ENCODE measurements at places on chromosomes 2 and 18. TPM values are rescaled to one million over a fixed set of nuclear protein-coding genes. Genes with fewer than 3 reads are reported as not detected.
A peak's percentile ranks its signal among the peaks of the same experiment; 100 is the strongest.

NYAP2 gene
- total RNA-seq = not detected

LOXHD1 gene
- total RNA-seq = not detected

- H3K4me1 ChIP-seq = no peaks in the 10 kb centered on the region
- H3K36me3 ChIP-seq = no peaks in the 10 kb centered on the region
- no peak overlapping the region for H3K4me3 ChIP-seq
- H3K27ac ChIP-seq = no peak overlapping the region
- no peak for DNase-seq
- H3K27me3 ChIP-seq = peaks cover 3% of the 10 kb centered on the region
These were observed 198.2 kb downstream of the PARD3B start for GRCh38 chr2:204743393-204743960.

DNA sequence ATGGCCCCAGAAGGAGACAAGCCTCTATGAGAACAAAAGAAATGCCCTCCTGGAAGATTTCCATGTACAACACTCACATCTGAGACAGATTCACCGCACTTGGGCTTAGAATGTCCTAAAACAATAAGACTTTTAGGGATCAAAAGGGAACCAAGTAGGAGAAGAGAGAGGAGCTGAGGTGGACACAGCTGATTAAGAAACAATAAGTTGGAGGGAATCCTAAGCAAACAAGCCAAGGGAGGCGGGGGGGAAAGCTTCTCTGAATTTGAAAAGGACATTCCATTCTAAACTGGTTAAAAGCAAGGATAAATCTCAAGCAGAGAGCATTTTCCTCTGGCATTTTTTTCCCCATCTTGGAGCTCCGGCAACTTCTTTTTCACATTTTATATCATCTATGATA is 9.9 kb downstream of the ACVR1 start:
- no peak for DNase-seq
- peaks cover 31% of the 10 kb centered on the region for H3K36me3 ChIP-seq
- H3K27ac ChIP-seq = no peak overlapping the region
- no peak overlapping the region for H3K4me3 ChIP-seq
- no peaks in the 10 kb centered on the region for H3K27me3 ChIP-seq

DNA sequence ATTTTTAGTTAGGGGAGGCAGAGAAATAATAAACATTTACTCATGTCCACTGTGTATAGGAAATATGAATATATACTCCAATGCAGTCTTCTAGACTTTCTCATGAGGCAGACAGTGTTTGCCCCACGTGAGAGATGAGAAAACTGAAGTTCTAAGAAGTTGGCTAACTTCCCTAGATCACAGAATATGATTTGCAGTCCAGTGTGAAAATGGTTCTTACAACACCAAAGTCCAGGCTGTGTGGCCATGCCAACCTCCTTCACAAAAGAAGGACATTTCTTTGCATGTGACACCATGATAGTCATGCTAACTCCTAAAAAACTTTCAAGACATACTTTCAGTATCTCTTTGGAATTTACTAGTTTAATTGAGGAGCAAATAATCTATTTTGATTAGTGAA is 143.7 kb downstream of the IRS1 start:
- DNase-seq = no peak
- H3K36me3 ChIP-seq = no peaks in the 10 kb centered on the region
- no peak overlapping the region for H3K27ac ChIP-seq
- peaks cover 49% of the 10 kb centered on the region for H3K4me1 ChIP-seq
- no peak overlapping the region for H3K4me3 ChIP-seq

- no peak overlapping the region for H3K27ac ChIP-seq
- H3K36me3 ChIP-seq = no peaks in the 10 kb centered on the region
- no peaks in the 10 kb centered on the region for H3K27me3 ChIP-seq
- H3K4me1 ChIP-seq = no peaks in the 10 kb centered on the region
These were observed 198.5 kb downstream of the LOXHD1 start for GRCh38 chr18:46458472-46458871.

GRCh38 chr18:65349635-65350034 is 401.2 kb upstream of the CDH7 start:
- H3K4me1 ChIP-seq = no peaks in the 10 kb centered on the region
- no peak overlapping the region for H3K4me3 ChIP-seq
- no peaks in the 10 kb centered on the region for H3K27me3 ChIP-seq
- DNase-seq = no peak
- no peak overlapping the region for H3K27ac ChIP-seq

DNA sequence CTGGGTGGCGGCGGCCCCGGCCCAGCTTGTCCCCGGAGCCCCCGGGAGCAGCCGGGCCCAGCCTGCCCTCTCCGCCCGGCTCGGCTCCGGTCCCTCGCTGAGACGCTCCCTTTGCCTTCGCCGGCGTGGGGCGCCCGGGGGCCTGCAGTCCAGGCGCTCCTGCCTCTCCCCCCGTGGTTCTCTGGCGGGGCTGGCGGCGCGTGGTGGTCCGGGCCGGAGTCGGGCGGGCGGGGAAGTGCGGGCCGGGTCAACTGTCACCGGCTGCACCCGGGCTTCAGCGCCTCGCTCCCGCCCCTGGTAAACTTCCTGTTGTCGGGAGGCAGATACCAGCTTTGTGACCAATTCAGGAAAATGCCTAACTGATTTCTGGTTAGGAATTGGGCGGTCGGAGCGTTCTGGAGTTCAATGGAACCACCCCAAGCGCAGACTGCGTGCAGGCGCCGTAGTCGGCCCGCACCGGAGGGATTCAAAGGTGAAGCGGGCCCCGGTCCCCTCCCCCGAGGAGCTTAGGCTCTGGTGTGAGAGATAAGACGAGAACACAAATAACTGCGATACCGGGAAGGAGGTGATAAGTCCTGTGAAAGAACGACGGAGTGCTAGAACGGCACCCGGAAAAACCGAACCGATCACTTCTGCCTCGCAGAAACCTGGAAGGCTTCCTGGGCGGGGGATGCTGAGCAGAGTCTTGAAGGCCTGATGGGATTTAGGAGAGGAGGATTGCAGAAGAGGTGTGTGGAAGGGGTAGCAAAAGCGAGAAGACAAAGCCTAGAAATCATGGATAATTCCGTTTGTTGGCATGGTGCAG is 891 bp downstream of the CAB39 start:
- peak overlapping the region; percentile 92 for H3K27ac ChIP-seq
- H3K4me1 ChIP-seq = peaks cover 45% of the 10 kb centered on the region
- H3K36me3 ChIP-seq = peaks cover 44% of the 10 kb centered on the region

GRCh38 chr2:7009207-7009911 is 92.1 kb downstream of the RNF144A start:
- H3K27ac ChIP-seq = no peak overlapping the region
- H3K36me3 ChIP-seq = no peaks in the 10 kb centered on the region
- DNase-seq = no peak
- no peak overlapping the region for H3K4me3 ChIP-seq

GRCh38 chr18:25704494-25704893 is 352.5 kb upstream of the ZNF521 start:
- H3K4me1 ChIP-seq = no peaks in the 10 kb centered on the region
- no peak overlapping the region for H3K4me3 ChIP-seq
- no peaks in the 10 kb centered on the region for H3K27me3 ChIP-seq
- H3K36me3 ChIP-seq = no peaks in the 10 kb centered on the region

DNA sequence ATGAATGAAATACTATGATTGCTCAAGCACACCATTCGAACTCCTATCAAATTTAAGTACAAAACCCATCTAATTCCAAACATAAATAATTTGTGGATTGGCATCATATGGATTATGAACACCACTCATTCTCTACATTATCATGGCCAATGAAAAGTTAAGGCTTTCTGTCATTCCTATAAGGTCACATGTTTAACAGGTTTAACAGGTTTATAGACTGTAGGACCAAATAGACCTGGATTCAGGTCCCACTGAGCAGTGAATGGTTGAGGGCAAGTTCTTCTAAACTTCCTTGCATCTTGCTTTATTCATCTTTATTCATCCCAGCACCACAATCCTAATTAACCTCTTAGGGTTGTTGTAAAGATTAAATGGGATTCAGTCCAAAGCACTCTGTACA is 33.4 kb downstream of the FBXO36 start:
- no peaks in the 10 kb centered on the region for H3K27me3 ChIP-seq
- no peaks in the 10 kb centered on the region for H3K36me3 ChIP-seq
- DNase-seq = no peak
- no peak overlapping the region for H3K4me3 ChIP-seq

DNA sequence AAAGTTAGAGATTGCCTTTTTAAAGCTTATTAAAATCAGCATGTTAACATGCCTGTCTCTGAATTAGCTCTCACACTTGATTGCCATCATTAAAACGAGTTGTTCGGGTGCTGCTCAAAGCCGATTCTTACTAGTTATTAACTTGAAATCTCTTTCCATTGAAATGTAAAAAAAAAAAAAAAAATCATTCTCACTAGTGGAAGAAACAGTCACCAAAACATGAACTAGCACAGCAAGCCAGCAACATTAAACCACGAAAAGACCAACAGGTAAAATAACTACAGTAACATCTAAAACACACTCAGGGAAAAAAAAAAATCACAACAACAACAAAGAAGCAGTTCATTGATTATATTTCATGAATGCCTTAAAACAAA is 264.5 kb downstream of the MEIS1 start:
- H3K36me3 ChIP-seq = no peaks in the 10 kb centered on the region
- no peak overlapping the region for H3K4me3 ChIP-seq
- no peak overlapping the region for H3K27ac ChIP-seq
- H3K4me1 ChIP-seq = no peaks in the 10 kb centered on the region

All from activated CD4-positive, alpha-beta memory T cell treated with anti-CD3 and anti-CD28 coated beads, Interleukin-2, amount 10 ng/mL, durations not matched to agents 7 days and 5 days (primary cell).